RPMI7951 (cell line): ENCODE measurements at places on chromosomes 13 and 19. TPM values are rescaled to one million over a fixed set of nuclear protein-coding genes. Genes with fewer than 3 reads are reported as not detected.

GRCh38 chr19:17981611-17982010 lies 14.7 kb downstream of the KCNN1 start:
- no peak for DNase-seq

DNA sequence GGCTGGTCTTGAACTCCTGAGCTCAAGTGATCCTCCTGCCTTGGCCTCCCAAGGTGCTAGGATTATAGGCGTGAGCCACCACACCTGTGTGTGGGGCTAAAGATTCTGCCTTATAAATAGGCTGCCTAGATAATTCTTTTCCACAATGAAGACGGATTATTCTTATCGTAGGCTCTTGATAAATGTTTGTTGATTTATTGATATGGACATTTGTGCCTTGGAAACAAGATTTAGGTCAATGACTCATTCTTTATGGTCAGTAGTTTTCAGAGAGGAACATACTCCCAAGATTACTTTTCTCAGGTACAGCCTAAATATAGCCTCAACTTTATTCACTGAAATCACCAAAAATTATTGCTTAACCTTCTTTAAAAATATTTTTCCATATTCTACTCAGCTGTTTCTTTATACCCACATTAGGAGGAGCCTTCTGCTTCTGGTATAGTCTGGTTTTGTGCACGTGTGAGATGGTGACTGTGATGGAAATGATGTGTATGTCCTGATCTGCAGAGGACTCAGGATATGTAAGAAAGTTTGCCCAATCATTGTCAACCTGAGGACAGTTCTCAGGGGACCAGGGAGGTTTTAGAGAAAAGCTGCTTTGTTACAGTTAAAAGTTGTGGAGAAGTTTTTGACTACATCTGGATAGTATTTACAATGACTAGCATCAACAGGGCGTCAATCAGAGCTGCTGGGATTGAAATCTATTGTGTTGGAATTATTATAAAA lies 208.9 kb downstream of the DNAJC15 start:
- peak; percentile 43 for DNase-seq

DNA sequence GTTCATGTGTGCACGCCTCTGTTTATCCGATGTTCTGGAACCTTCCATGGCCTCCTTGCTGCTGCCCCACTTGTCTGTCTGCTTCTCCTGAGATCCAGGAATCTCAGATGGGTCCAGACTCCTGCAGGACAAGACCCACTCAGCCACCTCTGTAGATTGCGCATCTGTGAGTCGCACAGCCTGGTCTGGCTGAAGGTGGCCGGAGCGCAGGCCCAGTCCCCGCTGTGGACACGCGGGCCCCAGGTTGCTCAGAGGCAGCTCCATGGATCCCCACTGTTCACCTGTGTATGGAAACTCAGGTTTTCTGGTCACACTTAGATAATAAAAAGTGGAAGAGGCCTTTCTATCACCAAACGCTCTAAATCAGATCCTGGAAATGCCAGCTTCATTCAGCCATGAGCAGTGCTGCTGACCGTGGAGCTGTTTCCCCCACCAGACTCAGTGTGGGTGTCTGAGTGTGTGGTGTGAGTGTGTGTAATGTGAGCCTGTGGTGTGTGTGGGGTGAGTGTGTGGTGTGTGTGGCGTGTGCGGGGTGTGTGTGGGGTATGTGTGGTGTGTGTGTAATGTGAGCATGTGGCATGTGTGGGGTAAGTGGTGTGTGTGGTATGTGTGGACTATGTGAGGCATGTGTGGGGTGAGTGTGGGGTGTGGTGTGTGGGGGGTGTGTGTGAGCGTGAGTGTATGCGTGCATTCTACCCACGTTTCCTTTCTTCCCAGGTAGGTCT lies 59.5 kb downstream of the MCF2L start:
- no peak for DNase-seq

GRCh38 chr13:93304868-93305613 lies 78.4 kb downstream of the GPC6 start:
- DNase-seq, result no peak

DNA sequence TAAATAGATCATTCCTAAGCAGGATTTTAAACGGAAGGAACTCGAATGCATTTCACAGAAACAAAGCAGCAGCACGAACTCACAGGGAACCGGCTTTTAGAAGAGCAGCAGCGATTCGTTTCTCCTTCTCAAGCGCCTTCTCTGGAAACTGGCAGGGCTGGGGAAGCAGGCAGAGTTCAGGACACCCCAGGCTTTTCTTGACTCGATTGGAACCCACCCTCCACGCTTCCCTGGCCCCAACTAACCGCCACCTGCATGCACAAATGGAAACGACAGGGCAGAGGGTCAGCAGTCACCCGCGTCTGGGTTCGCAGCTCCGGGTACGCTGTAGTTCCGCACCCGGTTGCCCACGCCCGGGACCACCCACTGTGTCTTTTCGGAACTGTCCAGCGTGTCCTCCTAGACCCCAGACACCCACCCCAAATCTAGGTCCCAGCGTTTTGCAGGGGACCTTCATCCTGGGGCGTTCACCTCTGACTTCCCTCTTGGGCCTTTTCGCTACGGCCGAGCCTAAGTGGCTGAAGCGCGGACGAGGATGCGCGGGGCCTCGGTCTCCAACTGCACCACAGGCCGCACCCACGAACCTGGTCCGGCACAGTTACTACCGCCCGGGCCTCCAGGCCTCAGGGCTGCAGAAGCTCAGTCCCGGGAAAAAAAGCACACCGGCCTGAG lies 500 bp downstream of the ZFP30 start:
- DNase-seq, result peak; percentile 48

DNA sequence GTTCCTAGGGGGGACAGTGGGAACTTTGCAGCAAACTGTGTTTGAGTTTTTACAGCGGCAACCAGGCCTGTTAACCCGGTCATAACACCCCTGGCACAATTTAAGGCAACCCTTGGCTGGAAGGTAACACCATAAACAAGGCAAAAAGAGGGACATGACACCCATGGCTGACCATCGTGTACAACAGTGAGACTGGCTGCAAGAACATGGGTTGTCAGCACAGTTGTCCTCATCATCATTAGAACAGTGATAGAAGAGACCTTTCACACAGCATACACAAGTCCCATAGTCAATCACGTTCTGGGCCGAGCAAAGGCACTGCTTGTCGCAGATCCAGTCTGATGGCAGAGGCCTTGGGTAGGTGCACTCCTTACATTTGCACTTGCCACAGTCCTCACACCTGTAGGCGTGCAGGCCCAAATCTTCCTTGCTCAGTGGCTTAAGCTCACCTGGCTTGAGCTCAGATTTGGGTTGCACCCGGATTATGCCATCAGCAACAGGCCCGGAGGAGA lies 4.1 kb downstream of the SPRY2 start:
- DNase-seq, result no peak

DNA sequence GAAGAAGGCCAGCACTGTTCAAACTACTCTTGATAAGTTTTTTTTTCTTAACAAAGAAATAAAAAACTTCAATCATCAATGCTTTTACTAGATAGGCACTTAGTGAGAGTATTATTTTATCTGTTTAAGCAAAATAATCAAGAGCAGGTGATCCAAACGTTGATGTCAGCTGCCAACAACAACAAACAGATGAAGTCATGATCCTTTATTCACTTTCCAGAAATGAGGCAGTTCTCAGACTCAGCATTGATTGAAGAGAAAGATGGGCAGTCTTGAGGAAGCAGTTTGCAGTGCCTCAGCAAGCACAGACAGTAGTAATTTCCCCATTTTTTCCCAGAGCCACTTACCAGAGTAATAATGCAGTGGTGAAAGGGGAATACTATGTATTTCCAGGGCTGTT lies 38.4 kb upstream of the CSNK1A1L start:
- DNase-seq, result no peak

GRCh38 chr19:37466798-37467607 lies at the start of gene ZNF569:
Gene ZNF569 (minus strand): TSS chr19:37467444. CDS start chr19:37444921, 22,523 bp downstream.
- DNase-seq, result peak; percentile 95

GRCh38 chr13:90498096-90498495 lies 849.4 kb upstream of the MIR17HG start:
- DNase-seq, result no peak

- DNase-seq, result no peak
Observed at GRCh38 chr13:94968040-94968756, 255.9 kb upstream of the SOX21 start.

GRCh38 chr13:72763411-72763810 lies 18.3 kb downstream of the DIS3 start:
- DNase-seq, result no peak

CEACAM19 gene
- total RNA-seq, result 0.12 and 0.20 TPM in 2 replicates

DNA sequence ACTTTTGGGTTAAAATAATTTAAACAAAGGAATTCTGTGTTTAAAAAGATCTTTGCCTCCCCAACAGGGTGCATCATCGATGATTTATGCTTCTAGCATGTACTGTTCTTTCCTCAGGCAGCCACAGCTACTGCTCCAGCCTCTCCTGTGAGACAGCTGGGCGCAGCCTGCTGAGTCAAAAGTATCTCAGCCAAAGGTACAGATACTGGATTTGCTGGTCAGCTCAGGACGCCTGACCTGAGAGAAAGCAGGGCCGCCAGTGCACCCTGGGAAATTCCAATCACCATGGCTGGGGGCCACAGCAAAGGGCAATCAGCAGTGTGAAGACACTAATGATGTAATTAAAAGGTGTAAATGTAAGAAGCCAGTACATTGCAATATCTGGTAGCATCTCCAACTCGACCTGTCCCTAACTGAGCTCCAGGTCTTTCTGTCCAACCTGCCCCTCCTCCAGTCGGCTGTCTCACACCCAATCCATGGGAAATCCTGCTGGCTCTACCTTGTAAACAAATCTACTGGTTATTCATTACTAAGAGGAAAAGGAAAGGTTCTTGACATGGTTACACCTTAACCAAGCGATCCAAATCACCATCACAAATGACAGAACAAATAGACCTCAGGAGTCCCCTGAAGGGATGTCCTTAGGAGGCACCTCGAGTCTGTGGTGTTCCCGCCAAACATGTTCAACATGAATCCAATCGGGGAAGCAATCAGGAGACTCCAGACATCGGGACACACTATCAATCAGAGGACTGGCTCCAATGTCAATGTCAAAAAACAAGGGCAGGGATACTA lies 7.3 kb downstream of the OPA3 start:
- peak; percentile 90 for DNase-seq

DNA sequence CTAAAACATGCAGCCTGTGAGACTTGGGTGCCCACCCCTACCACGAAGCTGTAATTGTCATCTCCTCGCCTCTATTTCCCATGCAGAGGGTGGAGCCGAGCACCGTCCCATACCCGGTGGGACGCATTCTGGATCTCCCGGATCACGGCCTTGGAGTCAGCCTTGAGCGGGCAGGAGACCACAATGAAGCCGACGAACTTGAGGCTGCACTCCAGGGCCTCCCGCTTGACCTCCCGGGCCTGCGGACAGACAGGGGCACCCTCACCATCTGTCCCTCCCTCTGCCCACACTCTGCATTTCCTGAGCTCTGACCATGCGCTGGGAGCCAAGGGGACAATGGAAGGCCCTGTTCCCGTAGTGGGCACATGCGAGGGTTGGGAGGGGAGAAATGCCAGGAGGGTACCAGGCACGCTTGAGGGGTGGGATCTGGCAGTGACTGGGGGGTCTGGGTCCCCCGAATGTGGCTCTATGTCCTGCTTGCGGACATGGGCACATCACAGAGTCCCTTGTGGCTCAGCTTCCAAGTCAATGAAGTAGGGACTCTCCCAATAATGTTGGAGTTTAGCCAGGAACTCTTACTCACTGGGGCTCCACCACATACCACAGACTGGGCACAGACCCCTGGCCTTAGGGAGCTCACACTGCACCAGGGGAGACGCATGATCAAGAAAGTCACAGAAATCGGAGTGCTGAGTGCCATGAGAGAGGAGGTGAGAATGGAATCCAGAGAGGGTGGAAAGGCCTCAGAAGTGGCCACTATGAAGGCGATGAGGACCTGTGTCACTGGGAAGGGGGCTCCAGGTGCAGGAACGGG lies 9.2 kb upstream of the GMIP start:
- peak; percentile 59 for DNase-seq
